ENCODE measurements at places on chromosomes 5 and 9.

DNA sequence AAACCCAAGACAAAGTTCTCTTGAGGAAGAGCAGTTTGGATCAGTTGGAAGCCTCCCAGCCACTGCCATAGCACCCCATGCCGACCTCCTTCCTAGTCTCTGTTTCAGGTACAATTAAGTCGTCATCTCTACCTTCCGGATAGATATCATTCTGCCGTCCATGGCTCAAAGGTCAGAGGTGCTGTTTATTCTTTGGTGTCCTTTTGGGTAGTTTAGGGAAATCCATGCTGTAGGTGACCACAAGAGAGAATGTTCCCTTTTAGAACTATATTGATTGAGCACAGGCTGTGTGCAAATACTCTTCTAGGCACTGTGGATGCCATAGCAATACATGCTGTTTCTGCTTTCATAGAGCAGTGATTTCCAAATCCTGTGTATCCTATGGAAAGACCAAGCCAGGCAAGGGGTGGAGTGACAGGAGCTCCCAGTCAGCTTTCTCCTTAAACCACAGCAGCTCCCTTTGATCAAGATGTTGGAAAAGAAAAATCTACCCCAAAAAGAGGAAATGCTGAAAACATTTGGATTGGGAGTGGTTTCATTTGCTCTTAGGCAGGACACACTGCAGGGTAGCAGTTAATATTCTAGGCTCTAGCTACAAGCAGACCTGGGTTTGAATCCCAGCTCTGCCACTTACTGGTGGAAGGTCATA, 127.9 kb downstream of the PALM2AKAP2 start:
- no peak for DNase-seq

DNA sequence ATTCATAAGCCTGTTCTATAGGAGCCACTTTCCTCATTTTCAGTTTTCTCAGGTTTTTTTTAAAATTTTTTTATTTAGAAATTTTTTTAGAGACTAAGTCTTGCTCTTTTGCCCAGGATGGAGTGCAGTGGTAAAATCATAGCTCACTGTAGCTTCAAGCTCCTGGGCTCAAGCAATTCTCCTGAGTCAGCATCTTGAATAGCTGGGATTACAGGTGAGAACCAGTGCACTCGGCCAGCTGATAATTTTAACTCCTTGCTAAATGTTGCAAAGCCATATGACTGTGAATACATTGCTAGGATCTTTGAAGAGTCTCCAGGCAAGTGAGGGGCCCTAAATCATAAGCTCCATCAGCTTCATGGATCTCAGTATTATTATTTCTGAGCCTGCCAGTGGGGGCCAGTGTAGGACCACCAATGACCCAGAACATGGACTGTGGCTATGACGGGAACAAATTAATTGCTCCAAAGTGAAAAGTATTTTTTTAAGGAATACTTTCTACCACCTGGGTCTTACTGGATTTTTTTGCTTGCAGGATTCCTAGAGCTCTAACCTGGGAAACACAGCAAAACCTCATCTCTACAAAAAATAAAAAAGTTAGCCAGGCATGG, 5.7 kb upstream of the GAPVD1 start:
- DNase-seq, result no peak

DNA sequence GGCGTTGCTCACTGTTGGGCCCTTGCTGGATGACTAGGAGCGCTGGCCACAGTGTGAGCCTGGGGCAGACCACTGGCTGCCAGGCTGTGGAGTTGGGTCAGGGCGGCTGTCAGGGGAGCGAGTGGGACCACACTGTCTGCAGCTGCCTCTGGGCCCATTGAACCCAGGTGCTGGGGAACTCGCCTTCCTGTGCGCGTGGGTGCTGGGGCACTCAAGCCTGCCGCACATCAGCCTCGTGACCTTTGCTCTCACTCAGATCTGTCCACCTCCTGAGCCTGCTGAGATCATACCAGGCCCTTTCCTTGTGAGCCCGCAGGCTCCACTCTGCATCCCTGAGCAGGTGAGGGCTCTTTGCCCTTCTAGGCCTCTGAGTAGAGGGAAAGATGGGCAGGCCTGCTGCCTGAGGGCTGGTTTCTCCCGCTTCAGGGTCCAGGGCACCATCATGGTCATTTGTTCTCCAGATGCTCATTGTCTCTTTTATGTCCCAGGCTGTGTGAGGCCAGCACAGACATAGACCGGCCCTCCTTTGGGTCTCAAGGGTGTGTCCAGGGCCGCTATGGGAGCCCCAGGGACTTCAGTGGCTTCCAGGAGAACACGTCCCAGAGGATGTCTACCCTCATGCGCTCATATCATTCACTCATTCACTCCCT, 26.5 kb downstream of the WNK2 start:
- DNase-seq, result no peak

GRCh38 chr5:33330426-33330825, 110.3 kb upstream of the TARS1 start:
- DNase-seq, result no peak

- no peak for DNase-seq
Measured at GRCh38 chr9:33942471-33943083, 106.1 kb downstream of the UBAP2 start.

All from stimulated activated naive CD4-positive, alpha-beta T cell (primary cell).